IPS DF 6.9 (cell line): ENCODE measurements at places on chromosomes 6 and 20.

DNA sequence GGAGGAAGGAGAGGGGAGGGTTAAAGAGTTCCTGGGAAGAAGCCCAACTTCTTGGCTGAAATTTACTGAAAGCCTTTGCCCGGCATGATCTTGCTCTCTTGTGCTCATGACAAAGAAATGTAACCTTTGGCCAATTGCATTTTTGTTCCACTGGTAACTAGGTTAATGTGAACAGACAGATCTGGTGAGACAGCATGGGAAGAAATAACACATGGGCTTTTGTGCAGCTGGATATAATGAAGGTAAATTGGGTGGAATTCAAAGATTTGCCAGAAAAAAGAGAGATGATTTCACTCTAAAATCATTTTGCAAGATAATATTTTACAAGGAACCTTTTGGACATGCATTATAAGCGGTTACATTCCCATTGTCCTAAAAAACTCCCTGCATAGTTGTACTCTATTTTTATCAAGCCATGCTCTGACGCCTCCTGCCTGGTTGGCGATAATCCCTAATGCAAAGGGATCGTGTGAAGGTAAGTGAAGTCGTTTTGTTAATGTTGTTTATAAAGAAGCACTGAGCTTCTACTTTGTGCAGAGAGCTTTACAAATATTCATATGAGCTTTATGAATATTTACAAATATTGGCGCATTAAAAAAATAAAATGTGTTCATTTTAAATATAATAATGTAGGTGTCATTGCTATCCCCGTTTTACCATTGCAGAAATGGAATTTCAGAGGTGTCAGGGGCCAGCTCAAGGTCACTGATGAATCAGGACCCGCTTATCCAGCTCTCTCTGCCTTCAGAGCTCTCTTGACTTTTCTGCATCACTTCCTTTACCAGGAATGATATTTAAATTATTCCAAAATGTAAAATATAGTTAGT, 161.3 kb upstream of the AGPAT4 start:
- DNase-seq, result no peak

GRCh38 chr6:44715925-44716324, 328.4 kb downstream of the CDC5L start:
- no peak for DNase-seq

DNA sequence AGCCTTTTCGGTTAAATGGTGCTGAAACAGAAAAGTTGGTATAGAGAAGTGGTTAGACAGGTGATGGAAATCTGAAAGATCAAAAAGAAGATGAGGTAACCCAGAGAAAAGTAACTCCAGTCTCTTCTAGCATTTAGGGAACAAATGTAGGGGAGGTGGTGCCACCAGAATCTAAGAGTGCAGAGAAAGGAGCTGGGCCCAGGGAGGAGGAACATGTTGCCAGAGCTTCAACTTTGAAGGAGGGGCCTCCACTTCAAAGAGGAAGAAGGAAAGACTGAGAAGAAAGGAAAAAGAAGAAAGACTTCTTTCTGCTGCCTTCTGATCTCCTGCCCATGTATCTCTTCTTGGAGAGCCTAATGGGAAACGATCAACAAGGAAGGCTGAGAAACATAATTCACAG, 23.5 kb upstream of the ATRN start:
- DNase-seq, result no peak

DNA sequence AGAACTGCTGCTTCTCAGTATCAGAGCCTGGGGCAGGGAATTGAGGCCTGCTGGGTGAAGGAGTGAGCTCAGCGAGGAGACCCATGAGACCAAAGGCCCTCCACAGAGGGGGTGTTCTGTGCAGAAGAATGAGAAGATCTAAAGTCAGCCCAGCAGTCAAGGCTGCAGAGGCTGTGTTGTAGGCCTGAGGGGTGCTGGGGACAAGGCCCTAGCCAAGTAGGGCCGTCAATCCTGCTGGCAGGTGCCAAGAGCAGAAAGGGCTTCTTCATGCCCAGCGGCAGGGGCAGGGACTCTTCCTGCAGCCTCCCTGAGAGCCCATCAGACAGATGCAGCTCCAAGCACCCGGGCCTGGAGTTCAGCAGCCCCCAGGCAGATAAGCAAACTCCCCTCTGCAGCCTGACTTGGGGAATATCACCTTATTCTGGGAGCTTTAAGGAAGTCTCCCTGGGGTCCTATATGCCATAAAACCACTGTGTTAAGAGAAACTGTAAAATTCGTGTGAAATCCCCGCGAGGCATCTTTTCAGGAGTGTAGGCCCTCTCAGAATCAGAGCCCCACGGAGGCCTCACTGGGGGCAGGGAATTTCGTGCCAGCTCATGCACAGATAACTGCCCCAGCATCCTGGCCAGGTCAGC, 9.0 kb downstream of the CCDC167 start:
- no peak for DNase-seq

- no peak for DNase-seq
Measured at GRCh38 chr6:30267423-30267822, 54.2 kb upstream of the TRIM26 start.

DNA sequence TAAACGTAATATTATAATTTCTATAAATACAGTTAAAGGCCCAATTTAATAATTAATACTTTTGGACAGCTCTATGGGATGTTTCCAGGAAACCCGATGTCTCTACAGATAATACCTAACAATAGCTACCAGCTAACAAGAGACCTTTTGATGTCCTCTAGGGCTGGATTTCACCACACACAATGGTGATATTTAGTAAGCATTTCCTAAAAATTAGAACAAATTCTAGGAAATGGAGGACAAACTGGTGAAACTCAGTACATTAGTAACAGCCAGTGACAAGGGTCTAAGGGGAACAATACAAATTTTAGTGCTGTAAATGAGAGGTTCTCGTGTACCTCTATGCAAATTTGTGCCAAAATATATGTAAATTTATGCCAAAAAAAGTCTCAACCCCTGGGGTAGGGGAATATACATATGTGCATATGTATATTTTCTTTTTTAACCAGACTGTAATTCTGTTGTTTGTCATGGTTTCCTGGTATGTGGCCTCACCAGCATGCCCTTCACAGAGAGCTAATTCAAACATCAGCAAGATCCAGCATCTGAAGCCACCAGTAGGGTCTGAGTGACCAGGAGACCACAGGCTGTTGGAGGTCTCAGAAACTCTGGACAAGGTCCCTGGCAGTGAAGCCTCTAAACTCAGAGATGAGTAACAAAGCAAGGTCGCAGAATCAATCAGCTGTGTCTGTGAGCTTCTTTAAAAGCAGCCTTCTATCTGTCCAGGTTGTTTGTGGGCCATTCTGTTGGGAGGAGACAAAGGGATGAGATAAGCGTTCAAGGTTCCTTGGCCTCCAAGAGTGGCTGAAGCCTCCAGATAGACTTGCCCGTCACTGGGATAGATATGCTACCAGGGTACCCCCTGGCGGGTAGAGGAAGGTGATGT, 235.1 kb upstream of the RREB1 start:
- DNase-seq, result no peak

DNA sequence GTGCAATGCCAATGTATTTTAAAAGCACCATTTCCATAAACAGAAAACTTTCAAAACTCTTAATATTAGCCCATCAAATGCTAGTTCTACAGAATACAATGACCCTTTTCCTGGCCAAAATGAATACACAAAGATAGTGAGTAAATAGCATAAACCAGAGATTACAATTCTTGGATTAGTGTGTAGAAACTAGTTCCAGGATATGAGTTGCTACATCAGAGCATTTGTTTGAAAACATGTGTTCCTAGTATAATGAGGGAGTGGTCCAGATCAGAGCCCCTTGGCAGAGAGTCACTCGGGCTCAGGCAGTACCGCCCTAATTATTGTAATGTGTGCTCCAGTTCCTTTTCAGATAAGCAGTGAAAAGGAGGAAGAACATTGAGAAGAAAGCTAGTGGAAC, 63.7 kb upstream of the COL21A1 start:
- DNase-seq, result no peak

DNA sequence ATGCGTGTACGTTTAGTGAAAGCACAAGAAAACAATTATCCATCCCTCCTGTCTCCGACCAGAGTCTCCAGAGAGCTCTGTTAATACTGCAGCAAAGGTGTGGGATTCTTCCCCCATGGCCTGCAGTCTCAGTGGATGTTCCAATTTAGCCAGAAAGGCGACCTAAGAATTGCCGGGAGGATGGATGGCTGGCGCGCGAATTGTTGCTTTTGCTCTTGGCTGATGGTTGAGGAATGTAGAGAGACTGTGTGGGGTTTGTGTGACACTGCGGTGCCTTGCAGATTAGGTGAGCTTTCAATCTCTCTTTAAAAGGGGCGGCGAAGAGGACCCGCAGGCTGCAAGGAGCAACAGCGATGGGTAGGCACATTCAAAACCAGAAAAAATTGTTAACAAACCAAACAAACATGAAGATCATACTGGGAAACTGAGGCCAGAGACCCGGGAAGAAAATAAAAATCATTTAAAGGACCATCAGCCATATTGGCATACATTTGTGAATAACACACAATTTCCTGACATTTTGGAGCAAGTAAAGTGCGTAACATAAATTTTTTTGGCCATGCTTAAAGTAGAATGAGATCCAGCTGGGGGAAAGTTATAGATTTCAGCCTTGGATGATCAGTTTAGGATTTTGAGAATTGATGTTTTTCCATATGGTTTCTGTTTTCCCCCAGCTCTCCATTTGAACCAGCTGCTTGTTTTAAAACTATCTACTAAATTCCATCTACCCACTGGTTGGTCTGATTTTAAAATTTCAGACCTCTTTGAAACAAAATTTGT, 46.3 kb downstream of the GNAS start:
- DNase-seq, result no peak

GRCh38 chr6:9708600-9708999, 706.3 kb downstream of the TFAP2A start:
- DNase-seq, result no peak

GRCh38 chr6:87663434-87663833, 38.6 kb downstream of the AKIRIN2 start:
- no peak for DNase-seq

DNA sequence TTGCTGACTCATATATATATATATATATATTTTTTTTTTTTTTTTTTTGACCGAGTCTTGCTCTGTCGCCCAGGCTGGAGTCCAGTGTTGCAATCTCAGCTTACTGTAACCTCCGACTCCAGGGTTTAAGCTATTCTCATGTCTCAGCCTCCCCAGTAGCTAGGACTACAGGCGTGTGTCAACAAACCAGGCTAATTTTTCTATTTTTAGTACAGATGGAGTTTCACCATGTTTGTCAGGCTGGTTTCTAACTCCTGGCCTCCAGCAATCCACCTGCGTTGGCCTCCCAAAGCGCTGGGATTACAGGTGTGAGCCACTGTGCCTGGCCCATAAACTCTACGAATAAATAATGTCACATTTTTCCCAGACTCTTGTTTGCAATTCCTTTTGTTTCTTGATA, 4.8 kb downstream of the LRP11 start:
- DNase-seq, result no peak

DNA sequence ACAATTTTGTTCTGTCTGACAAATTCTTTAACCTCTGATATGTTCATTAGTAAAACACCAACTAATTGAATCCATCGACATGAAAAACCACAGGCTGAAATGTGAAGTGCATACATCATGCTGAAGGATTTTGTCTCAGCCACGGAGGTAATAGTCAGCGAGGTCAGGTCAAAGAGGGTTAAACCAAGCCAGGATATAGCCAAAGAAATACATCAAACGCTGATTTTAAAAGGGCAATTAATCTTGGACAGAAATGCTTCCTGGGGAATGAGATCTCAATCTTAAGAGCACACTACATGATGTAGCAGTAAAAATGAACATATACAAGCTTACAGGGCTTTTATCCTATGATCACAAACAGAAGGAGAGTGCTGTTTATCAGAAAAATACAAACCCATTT, 106.7 kb downstream of the PRDM1 start:
- no peak for DNase-seq

GRCh38 chr6:119483908-119484307, 134.3 kb upstream of the MAN1A1 start:
- no peak for DNase-seq

- no peak for DNase-seq
Measured at GRCh38 chr6:3208098-3208774, 19.2 kb downstream of the TUBB2B start.

DNA sequence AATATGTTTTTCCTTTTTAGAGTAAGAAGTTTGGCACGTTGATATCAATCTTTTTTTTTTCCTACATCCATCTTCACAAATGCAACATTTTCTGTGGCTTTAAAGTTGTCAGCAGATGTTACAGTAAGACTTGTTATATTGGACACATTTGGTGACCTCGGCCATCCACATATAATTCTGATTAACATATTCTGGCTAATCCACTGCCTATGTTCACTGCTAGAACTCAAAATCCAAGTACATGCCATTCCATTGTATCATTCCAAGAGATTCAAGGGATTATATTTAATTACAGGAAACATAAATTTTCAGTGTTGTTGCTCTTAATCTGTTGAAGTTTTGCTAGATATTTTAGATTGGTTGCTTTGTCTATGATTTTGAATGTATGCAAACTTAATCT, 367.6 kb downstream of the TENT5A start:
- no peak for DNase-seq

DNA sequence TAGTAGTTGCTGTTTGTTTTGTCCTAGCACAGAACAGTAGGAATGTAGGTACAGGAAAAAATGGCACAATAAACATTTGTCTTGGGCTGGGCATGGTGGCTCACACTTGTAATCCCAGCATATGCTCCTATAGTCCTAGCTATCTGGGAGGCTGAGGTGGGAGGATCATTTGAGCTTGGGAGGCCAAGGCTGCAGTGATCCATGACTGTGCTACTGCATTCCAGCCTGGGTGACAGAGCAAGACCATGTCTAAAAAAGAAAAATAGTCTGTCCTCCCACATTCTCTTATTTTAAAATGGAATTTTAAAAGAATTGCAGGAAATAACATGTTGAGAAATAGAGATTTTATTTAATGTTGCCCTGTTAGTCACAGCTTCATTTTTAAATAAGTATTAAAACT, 87.8 kb downstream of the ANKRD6 start:
- no peak for DNase-seq
